ENCODE measurements at places on chromosomes 5 and 9.

DNA sequence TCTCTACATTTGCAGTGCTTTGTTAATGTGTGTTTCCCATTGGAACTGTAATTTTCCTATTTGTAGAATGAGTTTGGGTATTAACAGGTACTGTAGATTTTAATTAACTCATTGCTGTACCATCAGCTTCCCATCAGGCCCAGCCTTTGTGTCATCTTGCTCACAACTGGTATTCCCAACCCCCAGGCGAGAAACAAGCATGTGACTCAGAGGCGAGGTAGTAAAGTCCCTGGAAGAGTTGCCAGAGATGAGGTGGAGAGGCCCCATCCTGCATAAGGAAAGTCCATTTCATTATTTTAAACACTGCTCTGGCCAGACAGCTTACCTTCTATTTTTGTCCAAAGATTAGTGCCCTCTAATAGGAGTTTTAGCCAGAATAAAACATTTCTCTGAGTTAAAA, 29.9 kb downstream of the ADCY2 start:
- DNase-seq, result no peak

DNA sequence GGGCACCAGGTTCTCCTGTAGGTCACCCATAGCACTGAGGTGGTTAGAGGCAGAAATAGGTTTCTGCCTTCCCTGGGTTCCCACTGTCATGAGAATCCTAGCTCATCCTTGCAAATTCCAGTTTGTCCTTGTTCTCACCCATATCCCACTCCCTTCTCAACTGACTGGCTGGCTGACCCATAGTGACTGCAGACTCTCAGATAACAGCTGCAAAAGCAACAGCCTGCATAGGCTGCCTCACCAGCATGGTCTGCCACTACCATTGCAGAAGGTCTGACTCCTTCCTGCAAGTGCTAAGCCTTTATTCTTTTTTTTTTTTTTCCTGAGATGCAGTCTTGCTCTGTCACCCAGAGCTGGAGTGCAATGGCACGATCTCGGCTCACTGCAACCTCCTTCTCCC, 194.0 kb downstream of the SEMA6A start:
- no peak for DNase-seq

GRCh38 chr9:23611869-23612268, 214.2 kb downstream of the ELAVL2 start:
- DNase-seq, result no peak

DNA sequence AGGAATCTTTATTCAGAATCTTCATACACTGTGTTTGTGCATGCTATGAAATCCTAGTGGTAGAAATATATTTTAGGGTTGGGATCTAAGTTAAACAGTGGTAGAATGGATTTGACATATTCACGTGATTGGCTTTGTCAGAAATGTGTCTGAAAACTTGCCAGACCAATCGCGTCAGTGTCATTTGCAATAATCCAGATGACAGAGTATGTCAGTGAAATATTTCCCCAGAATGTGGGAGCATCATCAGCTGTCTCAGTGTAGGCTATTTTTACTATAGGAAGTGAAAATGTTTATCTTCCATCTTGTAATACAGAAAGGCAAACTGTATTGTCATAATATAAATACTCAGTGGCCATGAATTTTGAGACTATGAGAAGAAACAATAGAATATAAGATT, 220.6 kb upstream of the EDIL3 start:
- DNase-seq, result no peak

GRCh38 chr9:26346942-26347477, 545.6 kb downstream of the CAAP1 start:
- DNase-seq, result no peak

DNA sequence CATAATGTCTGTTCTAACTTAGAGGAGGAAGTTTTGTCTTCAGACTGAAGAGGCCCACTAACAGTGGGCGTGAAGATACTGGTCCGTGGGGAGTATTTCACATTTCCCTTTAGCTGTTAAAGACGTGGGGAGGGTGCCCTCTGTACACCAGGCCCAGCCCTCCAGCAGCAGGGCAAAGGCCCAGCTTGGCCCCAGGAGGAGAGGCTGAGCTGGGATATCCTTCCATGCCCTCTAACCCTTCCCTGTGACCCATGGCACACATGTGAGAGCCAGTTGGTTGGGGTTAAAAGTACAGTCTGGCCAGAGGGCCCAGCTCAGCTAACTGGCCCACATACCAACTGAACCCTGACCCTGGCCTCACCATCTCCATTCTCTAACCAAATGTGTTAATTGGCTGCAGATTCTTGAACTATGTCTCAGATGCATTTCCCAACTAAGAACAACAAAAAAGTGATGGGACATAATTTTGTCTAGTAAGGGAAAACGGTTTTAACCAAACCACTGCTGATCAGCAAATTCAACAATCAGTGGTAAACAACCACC, 74.4 kb downstream of the LHFPL2 start:
- DNase-seq, result no peak

DNA sequence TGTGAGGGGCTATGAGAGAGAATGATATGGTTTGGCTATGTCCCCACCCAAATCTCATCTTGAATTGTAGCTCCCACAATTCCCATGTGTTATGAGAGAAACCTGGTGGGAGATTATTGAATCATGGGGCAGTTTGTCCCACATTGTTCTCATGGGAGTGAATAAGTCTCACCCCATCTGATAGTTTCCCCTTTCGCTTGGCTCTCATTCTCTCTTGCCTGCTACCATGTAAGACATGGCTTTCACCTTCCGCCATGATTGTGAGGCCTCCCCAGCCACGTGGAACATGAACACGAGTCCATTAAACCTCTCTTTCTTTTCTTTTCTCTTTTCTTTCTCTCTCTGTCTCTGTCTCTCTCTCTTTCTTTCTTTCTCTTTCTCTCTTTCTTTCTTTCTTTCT, 743.4 kb upstream of the CTNND2 start:
- DNase-seq, result no peak

DNA sequence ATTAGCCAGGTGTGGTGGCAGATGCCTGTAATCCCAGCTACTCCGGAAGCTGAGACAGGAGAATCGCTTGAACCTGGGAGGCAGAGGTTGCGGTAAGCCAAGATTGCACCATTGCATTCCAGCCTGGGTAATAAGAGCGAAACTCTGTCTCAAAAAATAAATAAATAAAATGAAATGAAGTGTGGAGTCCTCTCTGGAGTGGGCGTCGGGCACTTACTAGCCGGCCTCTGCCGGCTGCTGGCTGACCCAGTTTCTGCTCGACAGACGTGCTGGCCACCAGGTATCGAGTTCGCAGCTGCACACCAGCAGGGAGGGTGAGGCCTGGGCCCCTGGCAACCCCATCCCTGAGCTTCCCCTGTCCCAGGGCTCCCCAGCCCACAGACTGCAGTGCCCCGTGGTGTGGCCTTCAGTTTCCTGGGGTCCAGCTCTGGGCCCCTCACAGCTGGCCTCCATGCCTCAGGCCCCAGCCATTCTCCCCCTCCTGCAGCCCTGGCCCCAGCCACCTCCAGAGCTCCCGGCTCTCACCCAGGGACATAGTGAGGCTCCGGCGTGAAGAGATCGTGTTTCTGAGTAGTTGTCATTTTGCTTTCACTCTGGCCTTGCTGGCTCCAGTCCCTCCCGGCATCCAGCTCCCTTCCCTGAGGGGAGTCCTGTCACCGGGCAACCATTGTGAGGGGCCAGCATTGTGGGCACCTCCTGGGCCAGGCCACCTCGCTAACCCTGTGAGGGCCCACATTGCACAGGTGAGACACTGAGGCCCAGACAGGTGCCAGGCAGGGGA, 3.8 kb upstream of the STPG3 start:
- no peak for DNase-seq

- no peak for DNase-seq
These were observed 25.4 kb downstream of the ADAMTS16 start for GRCh38 chr5:5165541-5166002.

GRCh38 chr9:105637787-105638395, 24.4 kb upstream of the TAL2 start:
- no peak for DNase-seq

DNA sequence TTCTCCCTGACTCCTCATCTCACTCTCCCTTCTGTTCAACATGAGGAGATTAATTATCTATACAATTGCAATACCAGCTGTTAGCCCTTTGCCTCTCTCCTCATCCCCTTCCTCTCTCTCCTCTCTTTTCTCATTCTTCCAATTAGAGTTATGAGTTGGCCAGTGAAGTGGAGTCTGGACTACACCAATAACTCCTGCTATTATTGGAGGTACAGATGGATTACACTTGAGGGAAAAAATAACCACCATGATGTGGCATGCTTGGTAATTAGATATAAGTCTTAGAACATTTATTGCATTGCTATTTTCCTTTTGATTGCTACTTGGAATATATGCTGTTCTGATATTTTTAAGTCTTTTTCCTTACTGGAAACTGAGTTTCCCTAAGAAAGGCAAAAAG, 159.2 kb downstream of the FRMD3 start:
- no peak for DNase-seq

DNA sequence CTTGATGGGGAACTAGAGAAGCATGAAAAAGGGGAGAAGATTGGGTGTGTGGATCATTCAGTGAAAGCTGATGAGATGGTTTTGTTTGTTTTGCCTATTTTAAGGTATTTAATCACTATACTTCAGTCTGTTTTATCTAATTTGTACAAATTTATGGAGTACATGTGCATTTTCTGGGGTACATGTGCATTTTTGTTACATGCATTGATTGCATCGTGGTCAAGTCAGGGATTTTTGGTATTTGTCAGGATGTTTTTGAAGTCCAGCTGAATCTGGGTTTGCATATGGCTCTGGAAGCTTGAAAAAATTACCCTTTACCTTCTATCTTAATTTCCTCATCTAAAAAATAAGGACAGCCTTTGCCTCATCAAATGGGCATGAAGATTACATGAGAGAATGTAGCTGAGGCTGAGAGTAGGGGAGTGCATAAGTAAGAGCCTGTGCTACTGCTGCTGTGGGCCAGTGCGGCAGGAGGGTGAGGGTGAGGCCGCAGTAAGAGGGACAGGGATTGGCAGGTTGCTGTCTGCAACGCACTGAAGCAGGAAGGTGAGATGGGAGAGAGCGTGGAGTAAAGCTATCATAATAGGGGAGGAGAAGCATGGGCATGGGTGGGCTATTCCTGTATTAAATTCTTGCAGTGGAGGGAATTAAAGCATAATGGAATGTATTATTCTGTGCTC, 139.8 kb downstream of the NPR3 start:
- no peak for DNase-seq

DNA sequence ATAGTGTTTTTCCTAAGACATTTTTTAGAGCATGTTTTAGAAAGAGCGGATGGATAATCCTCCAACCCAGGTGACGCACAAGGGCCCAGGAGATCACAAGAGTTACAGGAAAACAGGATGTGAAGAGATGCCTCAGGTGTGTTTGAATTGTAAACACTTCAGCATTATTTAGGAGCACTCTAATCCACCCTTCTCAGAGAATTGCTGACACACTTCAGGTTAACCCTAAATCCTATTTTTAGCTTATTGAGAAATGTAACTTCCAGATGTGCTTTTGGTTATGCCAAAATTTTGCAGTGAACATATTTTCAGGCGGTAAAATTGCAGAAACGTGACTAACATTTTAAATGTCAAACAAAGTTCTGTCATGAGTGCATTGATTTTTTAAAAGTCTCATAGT, 755.4 kb upstream of the CTNND2 start:
- no peak for DNase-seq

- DNase-seq, result no peak
These were observed 5.2 kb downstream of the CEMIP2 start for GRCh38 chr9:71762900-71763653.

DNA sequence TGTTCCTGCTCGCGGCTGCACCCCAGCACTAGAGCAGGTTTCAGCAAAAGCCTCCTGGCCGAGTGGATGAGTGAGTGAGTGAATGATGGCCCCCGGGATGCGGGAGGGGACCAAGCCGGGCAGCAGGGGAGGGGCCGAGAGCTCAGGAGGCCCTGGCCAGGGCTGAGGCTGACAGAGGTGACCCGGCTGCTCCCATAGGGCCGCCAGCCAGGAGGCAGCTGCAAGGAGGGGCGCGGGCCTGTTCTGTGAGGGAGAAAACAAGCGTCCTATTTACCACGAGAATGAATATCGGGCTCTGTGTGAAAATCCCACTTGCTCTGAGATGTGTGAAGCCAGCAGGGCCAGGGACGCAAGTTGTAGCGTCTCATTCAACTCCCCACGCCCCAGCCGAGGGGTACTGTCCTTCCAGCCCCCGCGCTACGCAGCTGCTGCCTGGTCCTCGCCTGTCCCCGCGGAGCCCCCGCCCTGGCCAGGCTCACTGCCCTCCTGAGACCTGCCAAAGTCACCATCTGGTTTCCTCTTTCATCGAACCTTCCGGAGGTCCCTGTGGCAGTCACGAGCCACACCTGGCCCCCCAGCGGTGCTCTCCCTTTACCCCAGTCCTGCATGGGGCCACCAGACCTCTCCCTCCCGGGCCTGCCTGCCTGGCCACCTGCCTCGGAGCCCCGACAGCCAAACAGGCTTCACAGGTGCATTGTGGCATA, 38.8 kb downstream of the RASGEF1C start:
- no peak for DNase-seq

- DNase-seq, result no peak
These were observed 140.4 kb upstream of the ADRA1B start for GRCh38 chr5:159775890-159776289.

DNA sequence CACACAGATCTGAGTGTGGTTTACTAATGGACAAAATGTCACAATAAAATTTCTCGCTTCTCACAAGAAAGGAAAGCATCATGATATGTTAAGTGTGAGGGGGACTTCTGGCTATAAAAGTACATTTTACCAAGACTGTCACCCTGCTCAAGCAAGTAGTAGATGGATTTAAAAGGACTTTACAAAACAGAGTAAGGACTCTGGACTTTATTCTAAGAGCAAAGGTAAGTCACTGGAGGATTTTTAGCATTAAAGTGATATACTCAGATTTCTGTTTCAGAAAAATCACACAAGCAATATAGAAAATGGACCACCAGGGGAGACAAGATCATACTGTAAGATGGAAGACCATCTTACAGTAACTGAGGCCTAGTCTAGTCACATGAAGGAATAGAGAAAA, 19.7 kb downstream of the FANCC start:
- no peak for DNase-seq

DNA sequence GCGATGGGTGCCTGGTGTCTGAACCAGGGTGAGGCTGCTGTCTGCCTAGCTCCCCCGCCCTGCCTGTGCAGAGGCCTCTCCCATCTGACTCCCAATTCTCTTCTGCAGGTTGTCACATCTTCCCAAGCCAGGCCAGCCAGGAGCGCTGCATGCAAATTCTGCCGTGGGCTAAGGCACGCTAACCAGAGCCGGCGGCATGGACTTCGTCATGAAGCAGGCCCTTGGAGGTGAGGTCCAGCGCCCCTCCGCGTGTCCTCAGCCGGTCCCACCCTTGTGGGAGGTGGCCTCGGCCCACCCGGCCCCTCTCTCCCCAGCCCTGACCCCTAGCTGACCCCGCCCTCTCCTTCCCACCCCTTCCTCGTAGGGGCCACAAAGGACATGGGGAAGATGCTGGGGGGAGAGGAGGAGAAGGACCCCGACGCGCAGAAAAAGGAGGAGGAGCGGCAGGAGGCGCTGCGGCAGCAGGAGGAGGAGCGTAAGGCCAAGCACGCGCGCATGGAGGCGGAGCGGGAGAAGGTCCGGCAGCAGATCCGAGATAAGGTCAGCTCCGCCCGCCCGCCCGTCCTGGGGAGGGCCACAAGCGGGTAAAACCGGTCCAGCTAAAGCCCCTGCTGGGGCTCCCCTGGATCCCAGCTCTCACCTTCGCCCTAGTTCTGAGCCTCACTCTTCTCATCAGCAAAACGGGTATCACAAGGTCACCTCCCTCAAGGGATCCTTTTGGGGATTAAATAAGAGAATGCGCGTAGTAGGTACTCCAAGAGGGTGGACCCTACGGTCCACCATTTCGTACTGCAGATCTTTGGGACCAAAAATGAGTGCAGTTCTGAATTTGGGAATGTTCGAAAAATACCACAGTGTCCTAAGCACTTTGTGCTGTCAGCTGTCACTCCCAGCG, 7.4 kb downstream of the CPLX2 start:
- DNase-seq, result no peak

- DNase-seq, result no peak
These were observed 41.0 kb downstream of the CEP120 start for GRCh38 chr5:123382252-123382651.

All from GM18507 (cell line).